ENCODE measurements at places on chromosomes 7 and 10.

- no peak for DNase-seq
These were observed 11.7 kb downstream of the STAM start for GRCh38 chr10:17655567-17656146.

- DNase-seq = no peak
These were observed 134.3 kb downstream of the TAX1BP1 start for GRCh38 chr7:27873981-27874957.

DNA sequence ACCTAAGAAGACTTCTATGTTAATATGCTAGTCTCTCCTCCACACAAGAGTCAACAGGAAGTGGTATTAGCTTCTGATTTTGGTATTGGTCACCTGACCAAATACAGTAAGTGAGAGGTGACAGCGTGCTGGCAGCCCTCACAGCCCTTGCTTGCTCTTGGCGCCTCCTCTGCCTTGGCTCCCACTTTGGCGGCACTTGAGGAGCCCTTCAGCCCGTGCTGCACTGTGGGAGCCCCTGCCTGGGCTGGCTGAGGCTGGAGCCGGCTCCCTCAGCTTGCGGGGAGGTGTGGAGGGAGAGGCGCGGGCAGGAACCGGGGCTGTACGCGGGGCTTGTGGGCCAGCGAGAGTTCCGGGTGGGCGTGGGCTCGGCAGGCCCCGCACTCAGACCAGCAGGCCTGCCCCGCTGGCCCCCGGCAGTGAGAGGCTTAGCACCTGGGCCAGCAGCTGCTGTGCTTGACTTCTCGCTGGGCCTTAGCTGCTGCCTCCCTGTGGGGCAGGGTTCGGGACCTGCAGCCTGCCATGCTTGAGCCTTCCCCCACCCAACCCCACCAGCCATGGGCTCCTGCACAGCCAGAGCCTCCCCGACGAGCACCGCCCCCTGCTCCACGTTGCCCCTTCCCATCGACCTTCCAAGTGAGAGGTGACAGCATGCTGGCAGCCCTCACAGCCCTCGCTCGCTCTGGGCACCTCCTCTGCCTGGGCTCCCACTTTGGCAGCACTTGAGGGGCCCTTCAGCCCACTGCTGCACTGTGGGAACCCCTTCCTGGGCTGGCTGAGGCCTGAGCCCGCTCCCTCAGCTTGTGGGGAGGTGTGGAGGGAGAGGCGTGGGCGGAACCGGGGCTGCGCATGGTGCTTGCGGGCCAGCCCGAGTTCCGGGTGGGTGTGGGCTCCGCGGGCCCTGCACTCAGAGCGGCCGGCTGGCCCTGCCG lies 4.2 kb upstream of the ACSL5 start:
- DNase-seq = no peak

GRCh38 chr10:119190954-119191785 lies 12.6 kb upstream of the PRDX3 start:
- no peak for DNase-seq

DNA sequence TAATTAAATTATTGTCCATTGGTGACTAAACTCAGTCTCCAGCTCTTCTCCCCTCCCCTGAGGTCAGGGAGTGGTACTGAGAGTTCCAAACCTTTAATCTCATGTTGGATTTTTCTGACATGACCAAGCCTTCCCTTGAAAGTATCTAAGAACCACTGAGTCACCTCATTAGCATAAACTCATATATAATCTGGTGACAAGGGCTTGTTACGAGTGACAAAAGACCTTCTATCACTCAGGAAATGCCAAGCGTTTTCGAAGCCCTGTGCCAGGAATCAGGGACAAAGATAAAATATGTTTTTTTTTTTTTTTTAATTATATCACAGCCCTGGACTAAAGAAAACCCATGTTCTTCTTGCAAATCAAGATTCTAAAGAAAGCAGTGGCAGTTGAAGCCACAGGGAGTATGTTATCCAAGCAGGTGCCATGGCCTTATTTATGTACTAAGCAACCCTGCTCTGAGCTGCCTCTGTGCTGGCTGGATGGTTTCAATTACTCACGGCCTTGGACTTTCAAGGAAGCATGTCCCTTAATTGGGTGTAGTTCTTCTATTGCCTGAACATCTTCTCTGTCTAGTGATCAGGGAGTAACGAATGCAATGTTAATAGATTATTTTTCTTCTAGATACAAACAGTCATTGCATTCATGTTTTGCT lies 169.0 kb upstream of the PRKCQ start:
- no peak for DNase-seq

DNA sequence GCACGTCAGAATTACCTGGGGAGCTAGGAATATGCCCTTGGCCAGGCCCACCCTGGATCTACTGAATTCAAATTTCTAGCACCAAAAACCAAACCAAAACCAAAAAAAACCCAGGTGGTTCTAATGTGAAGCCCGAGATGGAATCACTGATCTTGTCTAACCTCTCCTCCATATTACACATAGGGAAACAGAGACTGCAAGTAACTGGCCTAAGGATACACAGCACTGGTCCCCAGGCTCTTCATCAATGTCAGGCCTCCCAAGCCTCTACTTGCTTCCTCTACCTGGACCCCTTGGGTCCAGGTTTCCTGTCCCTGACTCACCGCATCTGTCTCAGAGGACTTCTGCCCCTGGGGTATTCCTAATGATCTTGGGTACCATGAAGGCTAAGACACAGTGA lies 30.7 kb downstream of the ZCCHC24 start:
- DNase-seq = no peak

GRCh38 chr7:123865517-123866117 lies 20.6 kb downstream of the HYAL4 start:
- no peak for DNase-seq

GRCh38 chr10:101035916-101036702 lies 5.1 kb downstream of the SFXN3 start:
- no peak for DNase-seq

DNA sequence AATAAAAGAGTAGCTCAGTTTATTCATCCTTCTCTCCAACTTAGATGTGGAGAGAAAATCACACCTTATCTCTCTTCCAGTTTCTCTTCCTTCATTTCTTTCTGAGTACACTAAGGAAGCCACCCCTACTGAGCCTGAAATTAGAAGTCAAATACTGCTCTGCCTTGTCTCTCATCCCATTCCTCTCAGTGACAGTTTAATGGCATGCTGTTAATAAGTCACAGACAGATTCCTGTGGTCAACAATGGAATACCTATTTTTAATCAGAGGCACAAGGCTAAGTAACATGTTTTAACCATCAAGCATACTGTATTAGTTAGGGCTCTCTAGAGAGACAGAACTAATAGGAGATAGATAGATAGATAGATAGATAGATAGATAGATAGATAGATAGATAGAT lies 253.2 kb downstream of the HTR7 start:
- DNase-seq = no peak

GRCh38 chr10:36872702-36873393 lies 252.6 kb upstream of the ANKRD30A start:
- no peak for DNase-seq

DNA sequence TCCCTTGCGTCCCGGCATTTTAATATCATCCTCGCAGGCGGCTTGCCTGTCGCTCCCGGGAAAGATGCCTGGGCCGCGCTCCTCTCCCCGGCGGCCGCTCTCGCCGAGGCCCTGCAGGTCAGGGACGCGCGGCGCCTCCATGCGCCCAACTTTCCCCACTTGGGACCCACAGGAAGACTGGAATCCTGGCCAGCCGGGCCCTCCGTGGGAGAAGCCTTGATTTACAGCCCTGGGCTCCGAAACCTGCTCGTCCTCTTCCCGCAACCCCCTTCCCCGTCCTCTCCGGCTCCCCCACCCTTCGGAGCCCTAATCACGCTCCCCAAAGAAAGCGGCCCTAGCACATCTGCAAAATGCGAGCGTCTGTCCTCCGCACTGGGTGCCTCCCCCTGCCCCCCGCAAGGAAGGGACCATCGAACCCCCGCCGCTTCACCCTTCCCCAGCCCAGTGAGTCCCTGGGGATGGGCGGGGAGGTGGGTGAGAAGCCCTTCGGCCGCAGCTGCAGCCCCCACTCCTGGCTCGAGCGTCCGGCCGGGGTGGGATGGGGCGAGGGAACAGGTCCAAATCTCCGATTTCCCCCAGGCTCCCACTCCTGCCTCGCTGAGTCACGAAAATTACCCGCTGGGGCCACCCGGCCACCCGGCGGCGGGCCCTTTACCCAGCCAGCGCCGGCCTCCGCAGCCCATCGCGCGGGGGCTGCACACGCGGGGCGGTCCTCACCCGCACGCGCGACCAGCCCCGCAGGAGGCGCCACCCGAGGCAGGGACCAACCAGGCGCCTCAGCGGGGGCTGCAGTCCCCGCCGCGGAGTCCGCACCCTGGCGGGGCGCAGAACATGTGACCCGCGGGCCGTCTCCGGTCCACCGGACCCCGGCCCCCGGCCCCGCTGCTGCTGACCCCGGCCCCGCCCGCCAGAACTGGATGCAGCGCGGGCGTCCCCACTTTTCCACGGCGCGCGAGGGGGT lies 695 bp downstream of the HSPA12A start:
- no peak for DNase-seq

DNA sequence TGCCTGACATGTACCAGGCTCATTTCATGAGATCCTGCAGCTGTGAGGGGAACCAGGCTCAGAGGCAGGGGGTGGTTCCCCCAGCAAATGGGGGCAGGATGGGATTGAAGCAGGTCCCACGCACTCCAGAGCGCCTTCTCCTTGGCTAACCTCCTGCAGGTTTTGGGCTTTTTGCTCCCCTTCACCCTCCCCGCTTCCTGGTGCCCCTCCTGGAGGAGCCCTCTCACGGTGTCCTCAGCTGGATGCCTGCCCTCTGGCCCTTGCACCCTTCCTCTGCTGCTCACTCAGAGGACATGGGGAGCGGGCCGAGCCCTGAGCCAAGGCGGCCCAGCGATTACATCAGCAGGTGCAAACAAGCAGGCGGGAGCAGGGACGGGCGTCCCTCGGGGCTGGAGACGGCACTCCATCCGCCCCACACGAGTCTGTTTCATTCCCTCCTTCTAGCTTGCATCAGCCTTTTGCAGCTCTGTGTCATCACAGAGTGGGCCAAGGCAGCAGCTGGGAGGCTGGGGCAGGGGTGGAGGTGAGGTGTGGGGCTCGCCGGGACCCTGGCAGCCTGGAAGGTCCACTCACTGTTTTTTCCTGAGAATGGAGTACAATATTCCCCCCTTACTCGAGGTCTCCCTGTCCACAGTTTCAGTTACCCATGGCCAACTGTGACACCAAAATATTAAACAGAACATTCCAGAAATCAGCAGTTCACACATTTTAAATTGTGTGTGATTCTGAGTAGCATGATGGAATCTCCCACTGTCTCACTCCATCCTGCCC lies 52.7 kb upstream of the SLC29A3 start:
- no peak for DNase-seq

GRCh38 chr10:71889388-71889987 lies 38.4 kb upstream of the PSAP start:
- no peak for DNase-seq

All from activated CD8-positive, alpha-beta memory T cell treated with anti-CD3 and anti-CD28 coated beads for 1 hour (primary cell).